ENCODE measurements at places on chromosomes 11 and 22. TPM values are rescaled to one million over a fixed set of nuclear protein-coding genes. Genes with fewer than 3 reads are reported as not detected.

The DKK3 gene
- total RNA-seq: 71.3 TPM

The CAVIN3 gene
- total RNA-seq: 93.3 TPM

The C11orf16 gene
- total RNA-seq: not detected

The SNX32 gene
- 2.9 TPM for total RNA-seq
